Fibroblast of skin of scalp (primary cell): ENCODE measurements at places on chromosomes 6 and 20.

GRCh38 chr6:163710532-163711470 is 296.3 kb downstream of the QKI start:
- no peak for DNase-seq

GRCh38 chr20:50304501-50304856 is 113.8 kb downstream of the CEBPB start:
- peak; percentile 92 for DNase-seq

- DNase-seq, result peak; percentile 95
These were observed 117.6 kb downstream of the DST start for GRCh38 chr6:56524891-56525703.

DNA sequence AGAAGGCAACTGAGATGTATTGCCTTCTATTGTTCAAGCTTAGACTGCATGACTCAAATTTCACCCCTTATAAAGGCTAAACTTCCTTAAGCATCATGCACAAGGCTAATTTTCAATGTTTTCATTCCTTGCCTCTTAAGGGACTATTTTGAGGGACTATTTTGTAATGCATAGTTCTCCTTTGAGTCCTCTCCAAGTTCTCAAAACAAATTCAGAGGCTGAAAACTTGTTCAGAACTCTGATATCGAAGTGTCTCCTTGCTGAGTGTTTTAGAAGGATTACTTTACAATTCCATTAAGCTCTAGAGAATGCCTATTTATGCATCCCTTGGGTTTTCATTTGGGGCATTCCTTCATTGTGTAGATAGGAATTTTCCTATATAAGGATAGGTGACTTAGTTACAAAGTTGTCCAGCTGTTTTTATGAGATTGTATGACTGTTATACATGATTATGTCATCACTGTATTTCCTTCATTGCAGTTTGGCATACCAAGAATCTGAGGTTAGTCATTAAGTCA is 41.7 kb downstream of the COL19A1 start:
- DNase-seq, result peak; percentile 80

GRCh38 chr6:63806573-63806913 is 170.9 kb downstream of the PHF3 start:
- no peak for DNase-seq

- DNase-seq, result no peak
These were observed 127.4 kb downstream of the CD24 start for GRCh38 chr6:106847116-106847515.

DNA sequence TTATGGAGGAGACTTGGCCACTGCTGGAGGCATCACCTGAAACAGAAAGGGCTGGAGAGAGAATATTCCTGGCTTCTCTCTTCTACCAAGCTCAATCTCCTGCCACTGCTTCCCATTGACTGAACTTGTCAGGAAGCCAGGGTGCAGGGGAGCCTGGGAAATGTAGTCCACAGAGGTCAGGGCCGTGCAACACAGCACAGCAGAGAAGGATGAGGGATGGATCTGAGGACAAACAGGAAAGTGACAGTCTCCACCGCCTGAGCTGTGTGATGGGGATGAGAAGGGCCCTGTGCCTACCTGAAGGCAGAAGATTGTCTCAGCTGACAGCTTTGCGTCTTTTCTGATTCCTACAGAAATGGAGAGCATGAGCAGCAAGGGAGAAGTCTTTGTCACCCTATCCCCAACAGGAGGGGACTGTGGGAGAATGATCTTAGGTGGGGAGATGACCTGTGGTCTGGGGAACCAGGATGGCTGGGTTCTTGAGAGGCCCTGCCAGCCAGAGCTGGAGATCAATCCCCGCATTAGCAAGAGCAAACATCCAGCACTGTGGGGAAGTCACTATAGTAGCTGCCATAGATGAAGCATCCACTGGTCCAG is 114.2 kb downstream of the SNX5 start:
- DNase-seq, result peak; percentile 55

DNA sequence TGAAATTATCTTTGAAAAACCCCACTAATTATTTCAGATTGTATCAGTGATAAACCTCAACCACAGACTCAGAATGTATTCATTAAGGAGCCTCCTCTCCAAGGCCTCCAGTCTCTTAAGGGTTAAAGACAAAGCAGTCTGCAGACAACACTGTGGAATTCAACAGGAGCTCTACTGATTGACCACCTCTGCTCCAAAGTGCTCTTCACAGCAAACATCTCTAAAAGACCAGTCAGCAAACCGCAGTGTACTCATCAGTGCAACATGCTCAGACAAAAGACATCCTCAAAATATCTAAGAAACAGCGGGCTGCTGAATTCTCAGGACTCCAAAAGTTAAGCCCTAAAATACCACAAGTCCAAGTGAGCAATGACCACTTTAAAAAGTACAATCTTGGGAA is 42.0 kb downstream of the UQCC1 start:
- DNase-seq, result peak; percentile 85

DNA sequence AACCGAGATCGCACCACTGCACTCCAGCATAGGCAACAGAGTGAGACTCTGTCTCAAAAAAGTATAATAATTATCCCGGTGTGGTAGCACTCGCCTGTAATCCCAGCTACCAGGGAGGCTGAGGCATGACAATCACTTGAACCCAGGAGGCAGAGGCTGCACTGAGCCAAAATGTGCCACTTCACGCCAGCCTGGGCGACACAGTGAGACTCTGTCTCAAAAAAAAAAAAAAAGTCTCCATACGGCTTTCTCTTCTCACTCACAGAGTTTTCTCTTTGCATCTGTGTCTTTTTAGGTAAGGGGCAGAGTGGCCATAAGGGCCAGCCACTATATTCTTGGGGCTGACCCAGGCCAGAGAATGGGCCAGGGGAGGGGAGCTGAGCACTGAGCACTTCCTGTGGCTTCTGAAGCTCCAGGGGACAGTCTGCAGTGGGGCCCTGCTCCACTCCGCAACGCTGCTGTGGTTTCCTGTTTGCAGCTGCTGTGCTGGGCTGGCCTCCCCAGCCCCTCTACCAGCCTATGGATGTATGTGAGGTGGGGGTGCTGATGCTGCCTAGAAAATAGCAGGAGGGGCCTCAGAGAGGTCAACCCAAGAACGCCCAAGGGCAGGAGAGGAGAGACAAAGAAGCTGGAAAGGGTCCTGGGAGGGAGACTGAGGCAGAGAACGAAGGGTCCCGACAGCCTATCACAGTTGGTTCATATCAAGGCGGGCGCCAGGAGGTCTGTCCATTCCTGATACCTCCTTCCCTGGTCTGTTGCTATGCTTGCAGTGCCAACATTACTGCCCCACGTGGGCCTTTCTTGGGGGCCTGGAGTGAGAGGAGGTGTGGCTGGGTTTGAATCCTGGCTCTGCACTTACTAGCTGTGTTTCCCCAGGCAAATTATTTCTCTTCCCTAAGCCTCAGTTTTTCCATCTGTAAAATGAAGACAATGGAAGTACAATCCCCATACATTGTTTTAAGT is 16.0 kb downstream of the SLA2 start:
- DNase-seq, result peak; percentile 18

DNA sequence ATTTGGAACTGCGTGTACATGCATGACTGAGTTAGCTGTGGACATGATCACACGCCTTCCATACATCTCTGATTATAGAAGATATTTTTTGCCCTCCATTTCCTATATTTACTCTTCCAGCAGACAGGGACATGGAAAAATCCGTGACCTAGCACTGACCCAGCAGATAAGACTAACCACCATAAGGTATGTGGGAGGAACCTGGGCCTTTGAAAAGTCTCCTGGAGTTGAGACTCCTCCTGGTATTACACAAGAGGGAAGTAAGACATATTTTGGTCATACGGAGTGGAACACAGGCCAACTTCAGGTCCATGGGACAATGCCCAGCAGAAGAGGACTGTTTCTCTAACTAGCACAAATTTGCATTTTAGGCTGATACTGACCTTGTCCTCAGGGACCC is 13.7 kb upstream of the SIRPB1 start:
- no peak for DNase-seq

DNA sequence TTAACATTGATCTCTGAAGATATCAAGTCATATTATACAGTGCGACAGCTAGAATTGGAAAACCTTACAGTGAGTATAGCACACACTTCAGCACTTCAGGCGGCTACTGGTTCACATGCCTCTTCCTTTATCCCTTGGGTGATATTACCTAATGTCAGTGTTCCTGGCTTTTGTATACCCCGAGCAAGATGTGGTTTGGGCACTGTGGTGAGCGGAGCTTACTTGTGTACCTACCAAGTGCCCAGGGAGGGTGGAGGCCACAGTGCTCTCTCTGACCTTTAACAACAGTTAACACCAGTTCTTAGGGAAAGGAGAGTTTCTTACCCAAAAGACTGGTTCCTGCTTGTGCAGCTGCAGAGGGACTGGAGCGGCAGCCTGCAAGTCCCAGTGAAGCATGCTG is 64.4 kb downstream of the PTPN1 start:
- no peak for DNase-seq

DNA sequence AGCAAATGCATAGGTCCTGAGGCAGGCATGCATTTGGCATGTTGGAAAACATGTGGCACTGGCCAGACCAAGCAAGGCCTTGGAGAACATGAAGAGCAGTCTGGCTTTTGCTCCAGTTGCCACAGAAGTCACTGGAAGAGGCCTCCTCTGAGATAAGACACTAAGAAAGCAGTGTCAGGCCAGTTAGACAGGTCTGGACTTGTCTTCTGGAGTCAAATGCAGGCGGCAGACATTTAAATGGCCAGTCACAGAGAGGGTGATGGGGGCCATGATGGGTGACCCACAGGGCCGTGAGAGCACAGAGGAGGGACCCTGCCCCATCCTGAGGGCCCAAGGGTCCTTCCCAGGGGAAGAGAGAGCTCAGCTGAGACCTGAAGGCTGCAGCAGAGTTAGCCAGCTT is 26.7 kb upstream of the ADA start:
- DNase-seq, result no peak

DNA sequence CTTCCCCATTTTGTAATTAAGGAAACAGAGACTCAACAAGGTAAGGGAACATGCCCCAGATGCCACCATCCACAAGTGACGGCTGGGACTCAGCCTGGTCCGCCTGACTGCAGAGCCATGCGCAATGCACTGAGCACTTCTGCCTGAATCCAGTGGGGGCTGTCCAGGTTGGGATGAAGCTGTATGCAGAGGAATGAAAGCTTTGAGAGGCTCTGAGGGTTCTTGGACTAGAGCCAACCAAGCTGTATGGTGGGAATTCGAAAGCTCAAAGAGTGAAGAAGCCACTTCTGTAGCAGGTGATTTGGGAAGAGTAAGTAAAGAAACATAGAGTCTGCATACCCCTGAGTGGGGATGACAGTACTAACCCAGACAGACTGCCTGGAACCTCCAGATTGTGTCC is 127.6 kb upstream of the AKAP12 start:
- no peak for DNase-seq

GRCh38 chr20:25030649-25031207 is 27.2 kb downstream of the ACSS1 start:
- DNase-seq, result no peak

GRCh38 chr6:71289039-71289801 is 609 bp downstream of the OGFRL1 start:
- DNase-seq, result no peak

DNA sequence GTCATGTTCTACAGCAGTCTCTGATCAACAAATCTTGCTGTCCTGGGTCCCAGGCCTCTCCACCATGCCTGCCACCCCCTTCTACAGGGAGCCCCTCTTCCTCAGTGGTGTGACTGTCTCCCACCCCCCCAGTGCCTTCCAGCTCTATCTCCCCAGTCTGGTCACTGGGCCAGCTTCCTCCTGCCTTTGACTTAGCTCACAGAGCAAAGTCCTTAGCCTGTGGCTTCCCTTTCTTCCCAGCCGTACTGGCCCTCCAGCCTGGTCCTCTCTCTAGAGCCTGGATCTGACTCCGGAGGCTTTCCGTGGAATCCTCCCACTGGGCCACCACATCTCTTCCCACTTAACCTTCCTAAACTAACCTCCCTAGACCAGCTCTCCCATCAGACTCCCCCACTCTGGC is 17.0 kb downstream of the MAPK13 start:
- no peak for DNase-seq

DNA sequence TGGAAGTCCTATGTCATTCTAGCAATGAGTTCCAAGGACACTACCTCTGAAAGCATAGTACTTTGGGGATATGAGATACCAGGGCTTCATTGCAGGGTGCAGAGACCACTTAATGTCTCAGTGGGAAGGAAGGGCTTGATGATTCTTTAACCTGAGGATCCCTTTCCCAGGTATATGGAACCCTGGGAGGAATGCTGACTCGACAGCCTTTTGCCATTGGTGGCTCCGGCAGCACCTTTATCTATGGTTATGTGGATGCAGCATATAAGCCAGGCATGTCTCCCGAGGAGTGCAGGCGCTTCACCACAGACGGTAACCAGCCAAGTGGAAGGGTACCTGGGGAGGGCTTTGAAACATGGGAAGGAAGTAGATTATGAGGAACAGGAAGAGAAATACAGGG is 4.2 kb downstream of the PSMB9 start:
- no peak for DNase-seq

DNA sequence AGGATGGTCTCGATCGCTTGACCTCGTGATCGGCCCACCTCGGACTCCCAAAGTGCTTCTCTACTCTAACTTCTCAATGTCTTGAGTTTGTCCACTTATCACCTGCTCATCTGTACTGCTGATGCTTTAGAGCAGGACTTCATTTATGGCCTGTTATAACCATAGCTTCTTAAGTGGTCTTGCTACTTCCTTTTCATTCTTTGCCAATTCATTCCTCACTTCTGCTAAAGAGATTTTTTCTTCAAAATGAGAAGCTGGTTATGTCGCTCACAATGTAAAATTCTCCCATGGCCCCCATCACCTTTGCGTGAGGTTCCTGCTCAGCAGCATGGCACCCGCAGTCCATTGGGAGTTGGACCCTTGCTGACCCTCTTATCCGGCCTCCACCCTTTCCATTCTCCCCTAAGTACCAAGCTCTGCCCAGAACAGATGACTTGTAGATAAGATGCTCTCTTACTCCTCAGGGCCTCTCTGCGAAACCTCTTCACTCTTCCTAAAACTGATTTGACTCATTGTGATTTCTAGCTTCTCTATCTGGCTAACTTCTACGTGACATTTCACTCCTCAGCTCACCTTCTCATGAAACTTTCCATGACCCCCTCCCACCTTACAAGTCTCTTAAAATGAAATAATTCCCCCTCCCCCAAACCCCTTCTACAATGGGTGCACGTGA is 13.9 kb upstream of the CD164 start:
- DNase-seq, result no peak

DNA sequence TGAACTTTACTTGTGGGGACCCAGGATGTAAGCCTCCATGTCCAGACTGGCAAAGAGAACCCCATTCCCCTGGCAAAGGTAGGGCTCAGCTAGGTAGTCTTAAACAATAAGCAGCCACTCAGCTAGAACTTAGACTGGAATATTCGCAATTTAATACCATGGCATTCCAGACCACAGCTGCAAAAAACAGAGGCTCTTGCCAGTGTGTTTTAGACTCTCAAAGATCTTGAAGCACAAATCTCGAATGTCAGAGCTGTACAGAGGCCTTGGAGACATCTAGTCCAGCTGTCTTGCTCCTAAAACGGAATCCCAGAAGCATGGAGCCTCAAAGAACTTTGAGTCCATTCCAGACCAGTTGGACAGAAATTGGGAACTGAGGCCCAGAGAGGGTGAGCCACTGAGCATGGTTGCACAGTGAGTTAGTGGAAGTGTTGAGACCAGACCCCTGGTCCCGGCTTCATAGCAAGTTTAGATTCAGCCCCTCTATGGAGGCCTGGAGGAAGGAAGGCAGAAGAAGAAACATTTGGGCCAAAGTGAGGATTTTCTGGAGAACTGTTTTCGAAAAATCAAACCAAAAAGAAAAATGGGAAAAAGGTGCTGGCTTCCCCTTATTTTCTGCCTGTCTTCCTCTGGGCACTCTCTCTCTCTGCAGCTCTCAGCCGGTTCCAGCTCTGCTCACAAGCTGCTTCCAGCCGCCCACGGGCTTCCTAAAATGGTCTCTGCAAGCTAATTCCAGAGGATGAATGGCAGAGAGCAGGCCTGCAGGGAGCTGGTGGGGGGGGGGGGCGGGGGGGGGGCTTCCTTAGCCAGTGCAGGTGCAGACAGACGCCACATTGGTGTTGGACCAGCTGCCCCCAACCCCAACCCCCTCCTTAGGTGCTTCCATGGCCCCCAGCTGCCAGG is 32.4 kb downstream of the AAR2 start:
- no peak for DNase-seq
